AML-193 (cell line): ENCODE measurements at places on chromosomes 16 and 17.

DNA sequence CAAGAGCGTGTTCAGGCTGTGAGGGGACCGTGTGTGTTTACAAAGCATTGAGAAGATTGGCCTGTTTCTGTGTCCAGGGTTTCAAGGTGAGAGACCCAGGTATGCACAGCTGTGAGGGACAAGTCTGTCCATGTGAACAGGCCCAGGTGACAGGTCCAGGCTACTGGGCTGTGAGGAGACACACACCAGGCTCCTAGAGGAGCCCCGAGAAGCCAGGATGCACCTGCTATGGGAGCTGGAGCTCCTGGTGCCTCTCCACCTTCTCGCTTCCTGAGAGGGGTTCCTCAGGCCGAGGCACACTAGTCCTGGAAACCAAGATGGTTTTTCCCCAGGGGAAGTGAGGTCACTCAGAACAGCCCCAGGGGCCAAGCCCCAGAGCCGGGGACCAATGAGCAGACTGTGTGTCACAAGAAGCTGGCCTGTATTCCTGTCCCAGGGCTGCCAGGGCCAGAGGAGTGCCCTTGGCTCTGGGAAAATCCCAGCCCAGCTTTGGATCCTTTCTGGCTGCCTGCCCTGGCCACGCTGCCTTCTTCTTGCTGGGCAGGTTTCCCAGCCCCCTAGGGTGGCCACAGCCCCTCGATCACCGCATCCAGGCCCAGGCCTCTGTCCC, 153.4 kb upstream of the PLCG2 start:
- DNase-seq, result no peak

- no peak for DNase-seq
Observed at GRCh38 chr17:48440669-48441068, 10.7 kb upstream of the SKAP1 start.

DNA sequence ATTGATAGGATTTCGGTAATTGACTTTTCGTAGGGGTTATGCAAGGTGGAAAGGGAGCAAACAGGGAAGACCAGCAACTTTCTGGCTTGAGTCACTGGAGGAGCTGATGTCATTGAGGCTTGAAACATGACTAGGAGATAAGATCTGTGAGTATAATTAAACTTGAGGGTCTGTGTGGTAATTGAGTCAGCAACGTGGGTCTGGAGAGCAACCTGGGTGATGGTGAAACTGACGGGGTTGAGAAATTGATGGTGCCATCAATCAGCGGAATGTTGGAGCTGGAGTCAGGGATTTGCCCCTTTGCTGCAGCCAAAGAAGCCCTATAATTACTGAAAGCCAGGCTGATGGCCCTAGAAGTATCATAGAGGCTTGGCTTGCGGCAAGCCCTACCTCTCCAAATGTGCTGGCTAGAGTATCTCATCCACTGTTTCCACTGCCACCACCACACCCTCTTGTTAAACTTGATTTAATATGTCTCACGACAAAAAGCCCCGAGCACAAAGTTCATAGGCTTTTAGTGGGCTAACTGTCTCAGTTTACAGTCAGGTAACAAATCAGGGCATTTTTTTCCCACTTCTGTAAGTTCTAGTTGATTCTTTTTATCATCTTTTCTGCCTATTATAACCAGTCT, 186.9 kb upstream of the ELAC2 start:
- DNase-seq, result no peak

DNA sequence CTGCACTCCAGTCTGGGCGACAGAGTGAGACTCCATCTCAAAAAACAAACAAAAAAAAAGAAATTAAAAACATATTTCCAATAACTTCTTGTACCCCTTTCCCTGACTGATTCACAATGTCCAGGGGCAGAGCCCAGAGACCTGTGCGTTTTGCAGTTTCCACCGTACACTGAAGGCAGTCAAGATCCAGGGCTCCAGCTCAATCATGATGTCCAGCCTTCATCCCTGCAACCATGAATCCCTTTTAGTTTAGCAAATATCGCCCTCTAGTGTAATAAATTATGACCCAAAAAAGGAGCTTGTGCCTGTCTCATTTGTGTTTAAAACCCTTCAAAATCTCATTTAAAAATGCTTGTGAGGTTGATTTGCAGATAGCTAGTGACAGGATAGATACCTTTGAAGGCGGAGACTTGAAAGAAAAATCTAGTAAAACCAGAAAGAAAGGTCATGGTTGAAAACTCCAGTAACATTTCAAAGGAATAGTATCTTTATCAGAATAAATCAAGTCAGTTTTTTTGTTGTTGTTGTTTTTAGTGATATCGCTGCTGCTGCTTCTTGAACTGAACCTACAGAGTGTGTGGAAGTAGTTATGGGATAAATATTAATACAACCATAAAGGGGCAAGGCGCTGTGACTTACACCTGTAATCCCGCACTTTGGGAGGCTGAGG, 3.7 kb upstream of the ERN1 start:
- peak; percentile 91 for DNase-seq

- peak; percentile 19 for DNase-seq
Observed at GRCh38 chr16:88430524-88431446, 22.3 kb upstream of the ZFPM1 start.

- no peak for DNase-seq
Observed at GRCh38 chr17:44757045-44757917, 1.5 kb upstream of the ADAM11 start.

DNA sequence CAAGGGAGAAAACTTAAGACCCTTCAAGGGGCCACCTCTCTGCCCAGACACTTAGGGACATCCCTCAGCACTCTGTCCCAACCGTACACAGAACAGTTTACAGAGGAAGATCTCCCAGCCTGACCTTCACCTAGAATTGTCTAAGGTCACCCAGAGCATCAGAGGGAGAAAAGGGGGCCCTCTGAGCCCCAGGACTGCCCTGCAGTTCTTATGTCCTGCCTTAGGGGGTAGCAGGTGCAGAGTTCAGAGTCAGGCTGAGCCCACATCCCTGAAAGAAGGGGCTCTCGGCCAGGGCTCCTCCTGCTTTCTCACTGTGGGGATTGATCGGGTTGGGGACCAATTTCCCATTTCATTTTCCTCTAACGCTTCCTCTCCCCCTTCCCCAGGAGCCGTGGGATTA, 15.4 kb downstream of the CA4 start:
- no peak for DNase-seq

GRCh38 chr16:74487634-74488495, 66.6 kb upstream of the CLEC18B start:
- no peak for DNase-seq

DNA sequence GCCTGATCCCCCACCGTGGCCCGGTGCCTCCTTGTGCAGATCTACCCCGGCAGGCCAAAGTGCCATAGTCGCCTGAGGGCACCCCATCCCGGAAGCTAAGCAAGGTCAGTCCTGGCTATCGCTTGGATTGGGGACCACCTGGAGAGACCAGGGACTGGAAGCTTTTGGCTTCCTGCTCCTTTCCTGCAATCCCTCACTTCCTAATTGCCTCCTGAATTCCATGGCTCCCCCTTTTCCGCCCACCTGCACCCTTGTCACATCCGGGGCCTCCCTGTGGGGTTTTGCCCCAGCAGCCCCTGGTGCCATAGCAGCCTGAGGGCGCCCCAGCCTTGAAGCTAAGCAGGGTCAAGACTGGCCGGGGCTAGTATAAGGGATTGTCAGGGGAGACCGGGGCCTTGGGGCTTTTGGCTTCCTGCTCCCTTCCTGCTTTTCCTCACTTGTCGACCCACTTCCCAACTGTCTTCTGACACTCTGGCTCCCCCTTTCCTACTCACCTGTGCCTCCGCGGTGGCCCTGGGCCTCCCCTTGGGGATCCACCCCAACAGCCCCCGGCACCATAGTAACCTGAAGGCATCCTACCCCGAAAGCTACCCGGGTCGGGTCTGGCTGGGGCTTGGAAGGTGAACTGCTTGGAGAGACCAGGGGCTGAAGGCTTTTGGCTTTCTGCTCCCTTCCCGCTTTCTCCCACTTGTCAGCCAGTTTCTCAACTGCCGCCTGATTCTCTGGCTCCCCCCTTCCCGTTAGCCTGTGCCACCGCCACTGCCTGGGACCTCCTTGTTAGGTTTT, 2293.6 kb downstream of the TP53TG3F start:
- no peak for DNase-seq
